ENCODE measurements at places on chromosomes 2 and 18. TPM values are rescaled to one million over a fixed set of nuclear protein-coding genes. Genes with fewer than 3 reads are reported as not detected.

The RAB6D gene
- under 0.01 TPM for total RNA-seq

The PRSS56 gene
- total RNA-seq, result not detected

The ZSWIM2 gene
- not detected for total RNA-seq

The PAIP2B gene
- 1.6 TPM for total RNA-seq

The HAAO gene
- 0.90 TPM for total RNA-seq

The VWC2L gene
- not detected for total RNA-seq

The EDAR gene
- not detected for total RNA-seq

Data from fibroblast of the aortic adventitia (primary cell).